LNCaP clone FGC (cell line): ENCODE measurements at places on chromosomes 12 and 14.

DNA sequence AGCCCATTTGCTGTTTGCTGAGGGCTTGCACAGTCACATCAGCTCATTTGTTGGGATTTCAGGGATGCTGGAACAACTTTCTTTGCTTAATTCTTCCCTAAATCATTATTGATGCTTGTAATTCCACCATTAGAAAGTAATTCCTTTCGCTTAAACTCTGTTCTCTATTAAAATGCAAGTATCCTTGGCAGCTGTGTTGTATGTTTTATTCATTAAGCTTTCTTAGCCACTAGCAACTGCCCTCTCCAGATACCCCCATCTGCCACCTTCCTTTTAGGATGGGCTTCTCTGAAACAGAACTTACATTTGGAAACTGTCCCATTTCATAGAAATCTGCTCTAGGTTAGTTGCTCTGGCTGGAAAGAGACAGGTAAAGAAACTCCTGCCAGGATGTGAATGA, 43.7 kb downstream of the ADCK1 start:
- DNase-seq, result no peak

DNA sequence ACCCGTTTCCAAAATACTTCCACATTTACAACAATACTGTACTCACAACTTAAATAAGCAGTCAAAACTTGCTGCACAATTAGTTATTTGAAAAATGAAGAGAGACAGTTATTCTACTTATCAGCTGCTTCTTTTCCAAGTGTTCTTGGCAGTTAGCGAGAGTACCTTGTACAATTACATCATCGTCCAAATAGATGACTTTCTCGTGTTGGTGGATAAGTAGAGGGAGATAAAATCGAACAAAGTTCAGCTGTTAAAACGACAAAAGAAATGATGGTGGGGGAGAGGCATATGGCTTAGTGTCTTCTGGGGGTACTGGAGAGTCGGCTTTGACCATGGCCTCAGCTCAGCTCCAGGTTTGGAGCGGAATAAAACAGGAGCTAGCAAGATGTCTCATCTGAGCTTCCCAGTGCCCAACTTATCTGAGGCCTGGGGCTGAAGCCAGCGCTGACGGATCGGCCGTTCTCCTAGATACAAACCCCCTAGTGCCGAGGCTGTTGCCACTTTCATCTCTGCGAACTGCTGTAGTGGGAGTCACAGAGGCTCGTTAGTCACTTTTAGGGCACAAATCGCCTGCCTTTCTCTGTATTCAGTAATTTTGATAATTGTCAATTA, 31.7 kb downstream of the TDG start:
- DNase-seq, result no peak

GRCh38 chr12:116152268-116152667, 125.2 kb downstream of the MED13L start:
- DNase-seq, result no peak

- DNase-seq, result no peak
Observed at GRCh38 chr12:9619411-9620179, 11.9 kb upstream of the KLRB1 start.

DNA sequence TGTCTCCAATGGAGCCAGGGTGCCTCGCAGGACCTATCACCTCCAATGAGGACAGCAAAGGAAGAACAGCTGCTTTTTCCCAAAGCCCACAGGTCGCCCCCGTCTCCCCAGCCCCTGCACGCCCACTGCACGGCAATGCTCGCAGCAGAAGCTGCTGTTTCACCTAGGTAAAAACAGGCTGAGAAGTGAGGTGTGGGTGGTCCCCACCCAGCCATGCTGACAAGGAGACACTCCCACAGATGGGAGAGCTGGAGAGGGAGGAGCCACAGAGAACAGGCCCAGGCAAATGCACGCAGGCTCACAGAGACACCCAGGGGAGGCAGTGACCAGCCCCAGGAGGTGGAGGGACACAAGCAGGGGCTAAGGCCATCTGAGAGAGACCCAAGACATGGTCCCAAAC, 10.4 kb downstream of the CFAP73 start:
- no peak for DNase-seq

GRCh38 chr14:93753647-93754046, 34.6 kb downstream of the PRIMA1 start:
- DNase-seq, result no peak
